Activated naive CD4-positive, alpha-beta T cell treated with anti-CD3 and anti-CD28 coated beads, Interleukin-2, amount 50 U/mL, for 16 hours (primary cell): ENCODE measurements at places on chromosomes 13 and 19.

DNA sequence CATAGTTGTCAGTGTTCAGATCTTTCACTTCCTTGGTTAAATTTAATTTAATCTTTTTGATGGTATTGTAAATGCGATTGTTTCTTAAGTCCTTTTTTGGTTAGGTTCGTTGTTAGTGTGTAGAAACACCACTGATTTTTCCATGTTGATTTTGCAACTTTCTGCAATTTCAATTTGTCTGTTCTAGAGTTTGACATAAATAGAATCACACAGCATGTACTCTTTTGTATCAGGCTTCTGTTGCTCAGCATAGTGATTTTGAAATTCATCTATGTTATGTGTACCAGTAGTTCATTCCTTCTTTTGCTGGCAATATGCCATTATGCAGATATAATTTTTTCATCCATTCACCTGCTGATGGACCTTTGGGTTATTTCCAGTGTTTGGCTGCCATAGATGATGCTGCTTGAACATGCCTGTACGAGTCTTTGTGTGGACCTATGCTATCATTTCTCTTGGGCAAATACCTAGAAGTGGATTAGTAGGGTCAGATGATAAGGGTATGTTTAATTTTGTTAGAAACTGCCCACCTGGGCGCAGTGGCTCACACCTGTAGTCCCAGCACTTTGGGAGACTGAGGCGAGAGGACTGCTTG, 33.1 kb downstream of the BICRA start:
- no peak for DNase-seq

- DNase-seq = no peak
Observed at GRCh38 chr13:32960626-32961025, 55.6 kb upstream of the KL start.

DNA sequence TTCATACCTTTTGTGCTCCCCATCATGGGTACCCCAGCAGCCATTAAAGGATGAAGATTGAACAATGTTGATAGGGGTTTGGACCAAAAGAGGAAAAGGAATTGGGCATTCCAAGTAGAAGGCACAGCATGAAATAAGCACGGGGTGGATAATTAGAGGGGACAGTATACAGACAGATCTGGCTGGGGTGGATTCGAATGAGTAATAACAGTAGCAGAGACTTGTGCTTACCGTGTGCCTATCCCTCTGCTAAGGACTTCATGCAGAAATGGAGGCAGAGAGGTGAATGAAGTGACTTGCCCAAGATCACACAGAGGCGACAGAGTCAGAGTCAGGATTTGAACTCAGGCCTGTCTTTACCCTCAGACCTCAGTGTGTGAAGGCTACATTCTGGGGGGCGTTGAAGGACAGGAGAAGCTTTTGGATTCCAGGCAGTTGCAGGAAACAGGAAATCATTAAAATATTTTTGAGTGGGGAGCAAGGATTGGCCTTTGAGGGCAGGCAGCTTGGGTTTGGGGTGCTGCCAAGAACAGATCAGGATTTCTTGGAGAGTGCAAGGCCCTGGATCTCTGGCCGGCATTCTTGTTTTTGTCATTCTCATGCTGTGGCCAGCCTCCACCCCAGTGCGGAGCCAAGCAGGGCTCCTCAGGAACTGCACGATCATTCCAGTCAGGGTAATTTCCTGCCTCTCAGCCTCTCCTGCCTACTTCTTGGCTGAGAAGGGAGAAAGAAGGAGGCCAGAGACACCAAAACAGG, 18.7 kb downstream of the PAF1 start:
- DNase-seq = no peak

DNA sequence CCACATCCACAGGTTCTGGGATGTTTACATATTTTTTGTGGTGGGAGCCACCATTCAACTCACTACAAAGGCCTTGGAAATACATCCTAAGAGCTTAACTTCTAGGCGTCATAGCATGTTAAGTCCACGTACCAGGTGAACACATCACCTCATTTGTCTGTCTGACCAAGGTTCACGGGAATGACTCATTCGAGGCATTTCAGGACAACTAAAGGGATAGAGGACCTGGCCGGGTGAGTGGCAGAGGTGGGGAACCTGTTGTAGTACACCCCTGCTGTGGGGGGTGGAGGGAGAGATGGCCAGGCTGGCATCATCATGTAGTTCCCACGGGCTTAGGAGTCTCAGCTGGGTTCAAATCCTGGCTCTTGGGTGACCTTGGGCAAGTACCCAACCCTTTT, 51.5 kb downstream of the BICRA start:
- DNase-seq = no peak

DNA sequence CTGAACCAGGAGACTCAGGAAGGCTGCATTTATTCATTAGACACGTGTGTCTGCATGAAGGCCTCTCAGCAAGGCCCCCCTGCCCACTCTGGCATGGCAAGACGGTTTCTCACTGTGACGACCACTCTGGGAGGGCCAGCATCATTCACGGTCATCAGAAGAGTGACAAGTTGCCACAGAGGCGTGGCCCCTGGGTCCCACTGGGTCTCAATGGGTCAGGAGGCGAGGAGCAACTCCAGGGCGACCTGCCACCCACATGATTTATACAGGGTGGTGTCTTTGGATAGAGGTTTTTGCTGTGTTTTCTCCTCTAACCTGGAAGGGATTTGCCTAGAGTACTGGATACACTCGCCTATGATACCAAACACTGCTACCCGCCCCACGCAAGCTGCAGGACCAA, 60.7 kb downstream of the KLF2 start:
- DNase-seq = no peak

DNA sequence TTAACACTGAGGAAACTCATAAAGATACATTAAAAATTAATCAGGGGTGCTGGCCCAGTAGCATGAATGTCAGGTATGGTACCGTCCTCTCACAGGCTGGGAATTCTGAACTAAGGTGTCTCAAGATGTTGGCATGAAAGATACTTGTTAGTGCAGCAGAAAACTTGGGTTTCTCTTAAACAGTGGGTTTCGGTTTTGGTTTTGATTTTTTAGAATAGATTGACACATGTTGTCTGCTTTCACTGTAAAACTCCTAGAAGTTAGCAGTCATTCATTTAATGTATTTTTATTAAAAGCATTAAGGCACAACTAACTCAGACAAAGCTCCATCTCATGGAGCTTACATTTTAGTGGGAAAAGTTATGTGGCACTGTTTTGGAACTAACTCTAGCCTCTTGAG, 3.5 kb upstream of the OBI1 start:
- DNase-seq = no peak
